ENCODE measurements at places on chromosomes 11 and 22.

- no peak for DNase-seq
These were observed 14.6 kb downstream of the APOA4 start for GRCh38 chr11:116808262-116809175.

DNA sequence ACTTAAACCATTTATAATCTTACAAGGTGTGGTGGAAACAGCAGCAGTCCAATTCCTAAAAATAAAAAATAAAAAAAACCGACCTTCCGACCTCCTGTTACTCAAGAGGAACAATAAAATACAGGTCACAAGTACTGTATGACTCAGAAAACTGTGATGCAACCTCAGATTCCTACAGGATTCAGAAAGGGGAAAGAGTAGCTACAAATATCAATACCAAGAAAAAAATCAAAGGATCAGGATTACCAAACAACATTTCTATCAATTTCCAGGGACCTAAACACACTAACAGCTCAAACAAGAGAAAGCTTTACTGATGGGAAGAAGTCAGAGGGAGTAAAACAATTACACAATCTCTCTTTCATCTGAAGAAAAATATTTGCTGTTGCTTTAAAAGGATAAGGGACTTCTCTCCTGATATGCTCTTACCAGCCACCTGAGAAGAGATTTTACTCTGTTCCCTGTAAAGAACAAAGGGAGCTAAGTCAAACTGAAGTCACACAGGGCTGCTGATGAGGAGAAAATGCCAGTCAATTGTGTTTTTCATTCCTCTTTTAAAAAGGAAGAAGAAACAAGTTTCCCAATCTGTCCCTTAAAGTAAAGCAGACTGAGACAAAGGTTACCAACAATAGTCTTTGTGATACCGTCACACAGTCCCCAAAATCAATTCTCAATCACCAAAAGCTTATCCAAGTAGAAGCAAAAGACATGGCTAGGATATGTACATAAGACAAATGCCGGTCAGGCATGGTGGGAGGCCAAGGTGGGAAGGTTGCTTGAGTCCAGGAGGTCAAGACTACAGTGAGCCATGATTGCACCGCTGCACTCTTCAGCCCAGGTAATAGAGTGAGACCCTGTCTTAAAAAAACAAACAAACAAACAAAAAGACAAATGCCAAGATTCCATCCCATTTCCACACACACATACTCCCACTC is 39.3 kb downstream of the AMBRA1 start:
- no peak for DNase-seq

DNA sequence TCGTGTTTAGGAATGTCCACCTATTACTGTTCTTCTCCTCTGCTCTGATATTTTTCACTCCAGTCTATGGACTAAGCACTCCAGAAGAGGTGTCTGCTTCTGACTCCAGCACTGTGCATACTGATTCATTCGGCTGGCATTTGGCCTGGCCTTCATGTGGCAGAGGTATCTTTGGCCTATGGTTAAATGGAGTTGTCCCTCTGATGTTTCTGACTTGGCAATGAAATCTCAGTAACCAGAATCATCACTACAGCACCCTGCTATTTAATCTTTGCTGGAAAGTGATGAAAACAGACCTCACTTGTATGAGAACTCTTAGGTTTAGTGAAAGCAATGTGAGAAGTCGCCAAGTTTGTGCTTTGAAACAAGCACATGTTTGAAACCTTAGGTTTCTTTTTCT is 155.2 kb downstream of the MAML2 start:
- peak; percentile 44 for DNase-seq

GRCh38 chr11:83609191-83609590 is 323.0 kb upstream of the CCDC90B start:
- DNase-seq: no peak

GRCh38 chr11:69278091-69278867 is 15.7 kb upstream of the MYEOV start:
- no peak for DNase-seq

GRCh38 chr11:1842149-1843097 is 3.6 kb downstream of the TNNI2 start:
- DNase-seq: no peak

GRCh38 chr11:61973476-61974162 is 6.2 kb upstream of the FTH1 start:
- no peak for DNase-seq

- no peak for DNase-seq
These were observed 792.9 kb upstream of the CCDC179 start for GRCh38 chr11:23653071-23653675.

DNA sequence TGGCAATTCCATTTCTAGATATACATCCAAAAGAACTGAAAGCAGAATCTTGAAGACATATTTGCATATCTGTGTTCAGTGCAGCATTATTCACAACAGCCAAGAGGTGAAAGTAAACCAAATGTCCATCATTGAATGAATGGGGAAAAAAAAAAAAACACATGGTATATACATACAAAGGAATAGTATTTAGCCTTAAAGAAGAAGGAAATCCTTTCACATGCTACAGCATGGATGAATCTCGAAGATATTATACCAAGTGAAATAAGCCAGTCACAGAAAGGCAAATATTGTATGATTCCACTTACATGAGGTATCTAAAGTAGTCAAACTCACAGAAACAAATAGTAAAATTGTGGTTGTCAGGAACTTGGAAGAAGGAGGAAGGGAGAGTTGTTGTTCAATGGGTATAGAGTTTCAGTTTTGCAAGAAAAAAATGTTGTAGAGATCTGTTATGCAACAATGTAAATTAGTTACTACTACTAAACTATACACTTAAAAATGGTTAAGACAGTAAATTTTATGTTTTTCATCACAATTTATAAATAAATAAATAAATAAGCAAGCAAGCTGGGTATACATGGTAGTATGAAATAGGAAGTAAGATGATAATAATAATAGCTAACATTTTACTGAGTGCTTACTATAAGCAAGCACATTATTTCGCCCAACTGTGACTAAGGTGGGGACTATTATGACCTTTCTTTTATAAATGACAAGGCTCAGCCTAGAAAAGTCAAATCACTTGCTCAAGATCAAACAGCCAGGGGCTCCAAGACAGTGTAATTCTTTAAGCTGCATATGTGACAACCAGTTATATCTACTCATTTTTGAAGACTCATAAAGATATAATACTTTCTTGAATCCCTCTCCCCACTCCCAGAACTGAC is 50.0 kb downstream of the FAM168A start:
- DNase-seq: no peak

GRCh38 chr11:76744186-76745043 is 38.7 kb upstream of the TSKU start:
- no peak for DNase-seq

- no peak for DNase-seq
These were observed 55.7 kb downstream of the RAB38 start for GRCh38 chr11:88119561-88119960.

DNA sequence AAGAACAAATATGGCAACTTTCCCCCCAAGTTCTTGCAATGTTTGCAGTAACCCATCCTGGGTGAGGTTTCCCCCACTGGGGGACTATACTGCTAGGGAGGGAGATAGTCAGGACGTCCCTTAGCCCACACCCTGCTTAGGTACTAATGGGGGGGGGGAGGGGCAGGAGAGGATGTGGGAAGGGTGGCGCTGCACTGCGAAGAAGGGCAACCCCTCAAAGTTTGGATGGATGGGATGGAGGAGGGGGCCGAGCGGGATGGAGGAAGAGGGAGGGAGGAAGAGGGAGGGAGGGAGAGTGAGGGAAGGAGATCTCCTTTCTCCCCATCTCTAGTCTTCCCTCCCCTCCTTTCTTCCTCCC is 100.6 kb upstream of the HSD17B12 start:
- DNase-seq: no peak

DNA sequence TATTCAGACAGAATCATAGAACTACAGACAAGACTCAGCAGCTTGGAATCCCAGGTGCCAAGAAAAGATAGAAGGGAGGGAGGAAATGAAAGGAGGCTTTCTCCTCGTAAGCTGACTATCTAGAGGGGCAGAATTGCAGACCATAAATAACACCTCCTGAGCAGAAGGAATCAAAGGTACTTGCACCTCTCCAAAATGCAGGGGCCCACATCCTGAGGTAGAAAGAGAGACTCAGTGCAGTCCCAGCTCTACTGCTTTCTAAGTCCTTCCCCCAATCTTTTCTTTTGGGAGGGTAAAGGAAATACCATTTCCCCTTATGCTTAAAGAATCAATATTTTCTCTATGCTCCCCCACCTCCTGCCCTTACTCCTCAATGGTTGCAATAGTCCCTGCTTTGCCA is 55.2 kb downstream of the SYTL2 start:
- no peak for DNase-seq

- DNase-seq: no peak
These were observed 286.6 kb downstream of the BRD1 start for GRCh38 chr22:49540913-49541692.

GRCh38 chr11:67483831-67484665 is 1.2 kb downstream of the AIP start:
- no peak for DNase-seq

GRCh38 chr11:23555085-23555484 is 694.8 kb upstream of the CCDC179 start:
- no peak for DNase-seq

DNA sequence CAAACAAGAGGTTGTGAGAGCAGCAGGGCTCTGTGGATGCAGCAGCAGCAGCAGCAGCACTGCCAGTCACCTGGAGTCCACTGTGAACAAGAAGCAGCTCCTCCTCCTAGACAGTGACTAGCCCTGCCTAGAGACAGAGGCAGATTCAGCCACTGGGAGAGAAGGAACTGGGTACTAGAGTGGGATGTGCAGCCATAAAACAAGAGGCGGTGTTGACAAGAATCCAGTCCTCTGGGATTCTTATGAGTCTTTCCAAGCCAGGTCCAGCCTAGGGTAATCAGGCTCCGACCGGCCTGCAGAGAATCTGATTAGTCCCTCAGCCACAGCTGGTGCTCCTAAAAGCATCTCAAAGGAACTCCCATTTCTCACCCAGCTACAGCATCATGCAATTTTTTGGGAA is 83.9 kb upstream of the USP47 start:
- DNase-seq: no peak

GRCh38 chr11:121793291-121793690 is 322.7 kb downstream of the BLID start:
- DNase-seq: no peak

- DNase-seq: no peak
These were observed 122.2 kb upstream of the SYN3 start for GRCh38 chr22:33180356-33180755.

GRCh38 chr11:23988381-23989006 is 508.4 kb upstream of the LUZP2 start:
- no peak for DNase-seq

DNA sequence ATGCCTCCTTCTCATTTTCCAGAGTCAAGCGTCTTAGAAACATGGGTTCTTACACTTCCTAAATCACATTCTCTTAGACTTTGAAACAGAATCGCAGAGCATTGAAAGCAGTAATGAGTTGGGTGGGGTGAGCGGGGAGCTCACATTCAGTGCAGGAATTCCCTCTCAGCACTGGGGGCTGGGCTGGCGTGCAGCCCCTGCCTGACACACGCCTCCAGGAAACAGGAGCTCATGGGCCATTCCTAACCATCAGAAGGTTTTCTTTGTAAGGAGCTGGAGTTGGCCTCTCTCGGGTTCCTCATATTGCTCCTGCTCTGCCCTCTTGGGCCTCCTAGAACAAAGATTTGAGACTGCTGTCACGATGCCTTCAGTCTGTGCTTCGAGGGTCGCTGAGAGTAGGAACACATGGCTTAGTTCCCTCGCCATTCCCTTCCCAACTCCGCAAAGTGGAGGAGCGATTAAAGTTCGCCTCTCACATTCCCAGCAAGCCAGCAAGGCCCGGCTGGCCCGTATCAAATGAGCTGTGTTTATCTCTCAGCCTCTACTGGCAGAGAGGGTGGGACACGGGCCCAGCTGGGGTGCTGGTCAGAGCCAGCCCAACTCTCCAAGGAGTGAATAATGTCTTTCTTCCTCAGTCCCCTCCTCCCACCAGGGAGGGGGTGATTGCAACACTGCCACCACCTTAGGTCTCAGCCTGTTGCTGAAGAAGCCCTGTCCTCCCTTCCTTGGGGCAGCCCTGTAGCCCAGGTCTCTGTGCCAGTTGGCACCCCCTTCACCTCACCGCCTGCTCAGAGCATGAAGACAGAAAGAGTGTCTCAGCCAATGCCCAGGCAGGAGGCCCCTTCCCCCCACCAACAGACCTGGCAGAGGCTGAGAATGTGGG is 10.4 kb downstream of the CHRDL2 start:
- no peak for DNase-seq

DNA sequence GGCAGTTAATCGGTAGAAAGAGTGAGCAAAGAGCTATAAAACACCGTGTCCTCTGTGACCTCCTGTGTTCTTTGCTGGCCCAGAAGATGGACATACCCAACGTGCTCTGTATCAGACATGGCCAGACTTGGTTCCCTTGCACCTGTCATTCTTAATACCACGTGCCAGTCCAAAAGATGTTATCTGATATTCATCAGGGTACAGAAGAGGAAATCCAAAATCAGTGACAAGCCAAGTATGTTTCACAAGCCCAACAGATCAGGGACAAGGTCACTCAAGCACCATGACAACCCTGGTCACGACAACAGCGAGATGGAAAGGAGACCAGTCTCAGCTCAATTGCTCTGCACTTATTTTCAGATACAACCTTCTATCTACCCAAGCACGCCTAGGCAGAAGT is 3.4 kb downstream of the LRP4 start:
- no peak for DNase-seq
